ENCODE measurements at places on chromosomes 7 and 10.

DNA sequence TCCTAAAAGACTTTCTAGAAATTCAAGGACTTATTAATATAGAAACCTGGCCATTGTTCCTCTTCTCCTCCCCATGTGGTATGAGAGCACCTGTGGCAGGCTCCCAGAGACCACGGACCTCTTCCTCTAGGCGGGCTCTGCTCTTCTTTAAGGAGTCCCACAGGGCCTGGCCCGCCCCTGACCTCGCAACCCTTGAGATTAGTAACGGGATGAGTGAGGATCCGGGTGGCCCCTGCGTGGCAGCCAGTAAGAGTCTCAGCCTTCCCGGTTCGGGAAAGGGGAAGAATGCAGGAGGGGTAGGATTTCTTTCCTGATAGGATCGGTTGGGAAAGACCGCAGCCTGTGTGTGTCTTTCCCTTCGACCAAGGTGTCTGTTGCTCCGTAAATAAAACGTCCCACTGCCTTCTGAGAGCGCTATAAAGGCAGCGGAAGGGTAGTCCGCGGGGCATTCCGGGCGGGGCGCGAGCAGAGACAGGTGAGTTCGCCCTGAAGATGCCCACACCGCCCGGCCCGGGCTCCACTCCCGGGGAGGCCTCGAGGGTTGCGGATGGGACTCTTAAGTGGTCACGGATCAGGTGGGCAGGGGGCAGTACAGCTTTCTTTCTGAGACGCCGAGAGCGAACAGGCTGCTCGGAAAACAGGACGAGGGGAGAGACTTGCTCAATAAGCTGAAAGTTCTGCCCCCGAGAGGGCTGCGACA is at the start of gene SLC26A4:
Gene SLC26A4, plus strand, starts transcription at position 448 of the 700 bp plus-strand sequence. CDS start 814 bp downstream, outside the sequence.
- peak; percentile 74 for DNase-seq

GRCh38 chr10:43393606-43394360 is 15.2 kb downstream of the HNRNPF start:
- no peak for DNase-seq

DNA sequence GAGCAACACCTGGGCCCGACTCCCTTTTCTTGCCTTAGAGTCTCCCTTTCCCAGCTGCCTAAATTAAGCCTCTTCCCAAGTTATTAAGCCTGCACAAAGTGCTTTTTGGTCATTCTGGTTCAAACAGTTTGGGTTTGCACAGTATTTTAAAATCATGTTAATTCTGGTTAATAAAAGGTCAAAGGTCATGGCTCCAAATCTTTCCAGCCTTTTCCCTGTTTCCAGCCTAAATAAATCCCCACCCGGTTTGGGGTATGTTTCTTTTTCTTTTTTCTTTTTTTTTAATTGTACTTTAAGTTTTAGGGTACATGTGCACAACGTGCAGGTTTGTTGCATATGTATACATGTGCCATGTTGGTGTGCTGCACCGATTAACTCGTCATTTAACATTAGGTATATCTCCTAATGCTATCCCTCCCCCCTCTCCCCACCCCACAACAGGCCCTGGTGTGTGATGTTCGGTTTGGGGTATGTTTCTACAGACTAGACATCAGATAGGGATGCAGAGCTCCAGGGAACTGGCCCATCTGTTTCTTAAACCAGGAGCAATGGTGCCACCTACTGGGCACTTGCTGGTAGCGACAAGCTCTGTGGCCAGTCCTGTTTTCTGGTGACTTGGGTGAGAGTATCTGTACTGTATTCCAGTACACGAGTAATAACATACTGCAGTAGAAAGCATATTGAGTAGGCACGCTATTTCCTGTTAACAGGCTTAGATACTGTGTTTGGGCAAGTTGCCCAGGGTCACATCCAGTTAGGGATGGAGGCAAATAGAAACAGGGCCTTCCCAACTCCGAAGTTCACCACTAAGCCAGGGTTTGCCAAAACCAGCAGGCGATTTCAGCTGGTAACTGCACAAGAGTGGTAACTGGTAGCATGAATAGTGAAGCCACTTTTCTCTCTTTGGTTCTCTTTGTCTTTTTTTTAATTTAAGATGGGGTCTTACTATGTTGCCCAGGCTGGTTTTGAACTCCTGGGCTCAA is 60.6 kb upstream of the TRIM8 start:
- no peak for DNase-seq

GRCh38 chr7:139523199-139523941 is at the start of gene CLEC2L:
Gene CLEC2L (plus strand): TSS chr7:139523685. CDS start chr7:139523928, 243 bp downstream.
- no peak for DNase-seq

DNA sequence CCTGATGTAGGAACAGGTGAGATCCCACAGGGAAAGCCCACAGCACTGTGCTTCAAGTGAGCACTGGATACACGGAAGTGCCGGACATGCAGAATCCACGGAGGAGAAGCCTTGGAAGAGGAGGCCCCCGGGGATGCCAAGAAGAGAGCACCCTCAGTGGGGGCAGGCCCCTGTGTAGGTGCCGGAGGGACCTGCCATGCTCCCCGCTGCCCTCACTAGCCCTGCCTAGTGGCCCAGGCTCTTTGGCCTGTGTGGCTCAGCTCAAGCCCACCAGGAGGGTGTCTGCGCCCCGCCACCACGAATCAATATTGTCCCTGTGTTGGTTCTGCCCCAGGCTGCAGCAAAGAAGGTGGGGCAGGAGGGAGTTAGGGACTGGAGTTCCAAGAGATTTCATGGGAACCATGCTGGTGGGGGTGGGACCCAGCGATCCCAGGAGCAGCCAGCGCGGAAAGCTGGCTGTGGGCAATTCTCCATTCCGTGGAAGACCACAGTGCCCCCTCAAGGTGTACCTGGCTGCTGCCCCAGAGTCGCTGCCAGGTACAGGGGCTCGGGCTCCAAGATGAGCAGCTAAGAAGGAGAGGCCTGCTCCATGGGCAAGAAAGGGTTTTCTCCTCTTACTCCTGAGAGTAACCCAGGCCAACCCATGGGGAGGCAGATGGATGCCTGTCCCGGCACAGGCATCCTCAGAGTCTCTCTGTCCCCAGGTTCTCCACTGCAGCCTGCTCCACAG is 34.9 kb upstream of the LEP start:
- DNase-seq, result no peak

- peak; percentile 54 for DNase-seq
These were observed 136.2 kb upstream of the RET start for GRCh38 chr10:42940487-42941294.

- DNase-seq, result peak; percentile 85
These were observed 16.7 kb upstream of the CLIP2 start for GRCh38 chr7:74272305-74273038.

DNA sequence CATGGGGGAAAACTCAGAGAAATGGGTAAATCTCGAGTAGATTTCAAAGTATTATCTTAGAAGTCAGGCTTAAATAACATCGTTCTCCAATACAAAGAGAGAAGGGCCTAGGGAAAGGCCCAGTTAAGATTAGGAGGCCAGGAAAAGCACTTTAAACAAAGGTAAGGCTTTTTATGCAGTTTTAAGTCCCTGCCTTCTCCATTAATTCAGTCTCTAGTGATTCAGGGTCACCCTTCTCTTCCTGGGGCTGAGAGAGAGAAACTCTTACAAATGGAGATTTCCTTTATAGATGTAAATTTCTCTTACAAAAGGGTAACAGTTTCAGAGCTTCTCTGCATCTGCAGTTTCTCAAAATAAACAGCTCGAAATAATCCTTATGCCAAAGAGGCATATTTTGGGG is 179.3 kb downstream of the HECW1 start:
- DNase-seq, result no peak

All from coronary artery (tissue), 2 donors.